ENCODE measurements at places on chromosomes 3 and 15.
A peak's percentile ranks its signal among the peaks of the same experiment; 100 is the strongest.

GRCh38 chr3:150385296-150386242, 22.5 kb upstream of the TSC22D2 start:
- DNase-seq = no peak

GRCh38 chr3:14719006-14719405, 44.1 kb downstream of the C3orf20 start:
- no peak for DNase-seq

DNA sequence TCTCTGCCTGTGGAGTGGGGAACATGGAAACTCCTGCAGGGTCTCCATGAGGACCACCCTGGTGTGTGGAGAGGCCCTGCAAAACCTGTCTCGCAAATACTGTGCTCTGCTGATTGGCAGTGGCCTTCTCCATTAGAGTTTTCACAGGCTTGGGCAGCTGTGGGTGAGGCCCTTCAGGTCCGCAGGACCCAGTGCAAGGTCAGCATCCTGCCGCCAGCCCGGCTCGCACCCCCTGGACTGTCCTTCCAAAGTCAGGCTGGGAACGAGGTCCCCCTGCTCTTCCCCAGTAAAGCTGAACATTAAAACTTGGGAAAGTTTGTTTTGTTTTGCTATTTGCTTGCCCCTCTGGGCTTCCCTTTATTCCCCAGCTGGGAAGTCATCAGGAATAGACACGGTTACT, 85.0 kb upstream of the PLXNA1 start:
- DNase-seq = no peak

DNA sequence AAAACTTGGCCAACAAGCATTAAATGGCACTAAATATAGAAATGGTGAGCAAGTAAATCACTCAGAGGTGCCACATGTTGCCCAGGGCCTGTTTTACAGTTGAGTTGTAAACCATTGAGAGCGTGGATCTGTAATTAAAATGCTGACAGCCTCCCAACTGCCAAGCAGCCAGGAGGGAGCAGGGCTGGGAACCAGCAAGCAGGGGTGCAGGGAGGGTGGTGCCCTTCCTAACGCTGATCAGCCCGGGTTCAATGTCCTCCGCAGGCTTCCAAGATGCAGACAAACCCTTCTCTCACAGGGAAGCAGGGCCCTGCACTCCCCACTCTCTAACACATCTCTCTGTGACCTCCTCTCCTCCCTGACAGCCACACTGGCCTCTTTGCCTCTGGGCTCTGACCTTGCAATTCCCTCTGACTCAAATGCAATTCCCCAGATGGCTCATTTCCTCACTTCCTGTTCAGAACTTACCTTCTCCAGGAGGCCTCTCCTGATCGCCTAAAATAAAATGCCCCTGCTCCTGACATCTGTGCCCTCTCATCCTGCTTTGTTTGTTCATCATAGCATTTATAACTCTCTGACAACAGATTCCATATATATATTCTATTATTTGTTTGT, 40.0 kb downstream of the WNT7A start:
- DNase-seq = no peak

- DNase-seq = peak; percentile 28
Observed at GRCh38 chr15:43872416-43873020, 45.7 kb downstream of the WDR76 start.

DNA sequence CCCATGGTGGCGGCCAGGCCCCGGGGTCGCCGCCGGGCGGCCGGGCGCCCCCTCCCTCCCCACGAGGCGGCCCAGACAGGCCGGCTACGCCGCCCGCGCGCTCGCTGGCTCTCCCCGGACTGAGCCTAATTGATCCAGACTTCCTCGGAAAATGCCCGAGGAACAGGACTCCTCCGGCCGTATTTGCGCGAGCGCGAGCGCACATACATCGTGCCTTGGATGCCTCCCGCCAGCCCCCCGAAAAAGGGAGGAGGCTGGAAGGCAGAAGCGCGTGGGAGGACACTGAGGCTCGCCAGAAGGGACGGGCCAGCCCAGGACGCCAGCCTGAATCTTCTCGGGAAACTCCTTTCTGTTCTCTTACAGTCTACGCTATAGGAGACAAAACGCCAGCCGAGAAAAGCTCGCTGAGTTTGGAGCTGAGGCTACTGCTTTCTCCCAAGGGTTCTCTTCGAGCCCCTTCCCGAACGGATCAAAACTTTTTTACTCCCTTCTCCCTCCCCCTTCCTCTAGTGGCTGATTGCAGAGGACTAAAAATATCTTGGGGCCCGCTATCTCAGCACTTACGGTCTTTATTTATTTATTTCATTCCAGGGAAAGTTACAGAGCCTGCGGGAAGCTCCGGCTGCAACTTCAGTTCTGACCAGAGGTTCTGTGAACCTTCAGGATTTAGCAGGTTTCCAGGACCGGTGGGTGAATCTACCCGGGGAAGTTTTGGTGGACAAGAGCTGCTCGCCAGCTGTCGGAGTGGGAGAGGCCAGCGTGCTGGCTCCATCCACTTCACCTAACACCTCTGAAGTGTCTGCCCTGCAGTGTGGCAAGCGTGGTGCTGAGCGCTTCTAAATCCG, at the start of gene PDZRN3:
Gene PDZRN3, minus strand, starts transcription at position 121 of the 845 bp plus-strand sequence.
- DNase-seq = no peak

DNA sequence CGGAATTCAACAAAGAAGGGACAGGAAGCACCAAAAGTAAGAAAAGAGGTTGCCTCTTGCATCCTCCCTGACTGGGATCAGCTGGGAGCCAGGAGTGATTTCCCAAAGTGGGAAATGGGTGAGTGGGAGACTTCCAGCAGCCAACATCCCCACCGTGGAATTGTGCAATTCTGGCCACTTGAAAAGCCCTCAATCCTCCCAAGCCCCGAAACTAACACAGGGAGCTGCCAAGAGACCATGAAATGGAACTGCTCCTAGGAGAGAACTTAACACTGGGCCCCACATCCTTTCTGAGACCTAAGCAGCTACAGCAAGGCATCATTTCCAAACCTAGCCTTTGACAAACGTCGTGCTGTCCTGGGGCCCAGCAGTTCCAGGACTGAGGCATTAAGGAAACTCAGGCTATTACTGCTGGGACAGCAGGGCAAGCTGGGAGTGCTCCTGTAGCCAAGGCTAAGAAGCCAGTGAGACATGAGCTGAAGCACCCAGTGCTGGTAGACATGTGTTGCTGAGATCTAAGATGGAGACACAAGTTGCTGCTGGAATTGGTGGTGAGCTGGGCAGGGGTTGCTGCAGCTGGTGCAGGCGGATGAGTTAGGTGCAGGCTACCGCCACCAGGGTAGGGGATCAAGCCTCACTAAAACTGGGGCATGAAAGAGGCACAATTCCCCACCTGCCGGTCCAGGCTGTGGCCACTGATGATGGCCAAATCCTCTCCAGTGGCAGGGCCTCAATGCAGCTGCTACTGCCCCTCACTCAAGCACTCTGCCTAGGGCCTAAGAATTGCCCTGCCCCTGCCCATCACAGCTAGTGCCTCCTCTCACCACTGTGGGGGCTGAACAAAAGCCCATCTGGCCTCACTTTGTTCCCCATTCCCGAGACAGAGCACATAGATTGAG, 43.9 kb downstream of the ALDH1A2 start:
- DNase-seq = no peak

DNA sequence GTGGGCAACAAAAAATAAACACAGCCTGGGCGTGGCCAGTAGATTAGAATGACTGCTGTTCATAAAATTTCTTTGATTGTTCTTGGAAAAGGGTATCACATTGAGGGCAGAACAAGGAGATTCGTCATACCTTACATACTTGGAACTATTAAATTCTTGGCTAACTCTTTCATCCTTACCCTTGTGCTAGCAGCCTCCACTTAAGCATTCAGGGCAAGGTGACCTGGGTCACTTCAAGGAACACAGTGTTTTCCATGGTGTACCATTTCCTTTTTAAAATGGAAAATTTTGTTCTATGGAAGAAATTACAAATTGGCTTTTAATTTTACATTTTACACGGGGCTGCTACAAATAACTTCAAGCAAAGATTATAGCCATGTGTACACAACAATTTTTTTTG, 60.8 kb downstream of the MINDY4B start:
- no peak for DNase-seq

All from HL-60 (cell line).